ENCODE measurements at places on chromosomes 11 and 22. TPM values are rescaled to one million over a fixed set of nuclear protein-coding genes. Genes with fewer than 3 reads are reported as not detected.
A peak's percentile ranks its signal among the peaks of the same experiment; 100 is the strongest.

DNA sequence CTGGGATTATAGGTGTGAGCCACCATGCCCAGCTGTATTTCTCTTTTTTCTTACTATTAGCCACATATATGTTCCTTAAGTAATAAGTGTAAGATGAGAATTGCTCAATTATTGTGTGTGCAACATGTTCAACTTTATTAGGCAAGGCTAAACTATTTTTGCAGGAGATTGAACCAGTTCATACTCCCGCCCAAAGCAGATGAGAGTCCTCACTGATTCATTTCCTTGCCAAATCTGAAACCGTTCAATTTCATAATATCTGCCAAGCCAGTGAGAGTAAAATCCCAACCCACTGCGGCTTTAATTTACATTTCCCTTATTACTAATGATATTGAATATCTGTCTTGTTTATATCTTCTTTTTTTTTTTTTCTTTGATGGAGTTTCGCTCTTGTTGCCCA is 48.4 kb downstream of the KCNJ4 start:
- no peak for DNase-seq

The RFPL3 gene
- total RNA-seq: not detected

DNA sequence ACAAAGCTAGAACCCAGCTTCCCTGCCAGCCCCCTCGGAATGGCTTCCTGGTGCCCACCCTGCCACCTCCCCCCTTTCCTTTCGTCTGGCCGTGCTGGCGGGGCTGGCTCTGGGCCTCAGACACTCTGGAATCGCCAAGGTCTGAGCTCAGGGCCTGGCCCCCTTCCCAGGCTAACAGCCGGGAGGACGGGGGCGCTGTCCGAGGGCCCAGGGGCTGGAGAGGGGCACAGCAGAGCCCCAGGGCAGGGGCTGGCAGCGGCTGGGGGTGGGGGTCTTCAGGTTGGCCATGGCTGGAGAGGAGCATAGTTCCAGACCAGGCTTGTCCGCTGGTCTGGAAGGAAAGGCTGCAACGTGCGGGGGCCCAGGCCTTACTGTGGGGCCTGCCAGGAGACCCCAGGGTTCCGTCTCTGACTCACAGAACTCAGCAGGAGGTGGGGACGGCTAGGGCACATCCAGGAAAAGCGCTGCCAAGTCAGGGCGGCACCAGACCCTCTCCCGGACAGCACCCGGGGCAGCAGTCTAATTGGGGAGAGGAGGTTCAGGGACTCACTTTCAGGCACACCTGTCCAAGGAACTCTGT is 861 bp upstream of the LTBP3 start:
- DNase-seq: no peak

- peak; percentile 82 for DNase-seq
These were observed 6.7 kb upstream of the AHNAK start for GRCh38 chr11:62553080-62553838.

- DNase-seq: no peak
These were observed 7.4 kb downstream of the SYT13 start for GRCh38 chr11:45278714-45279113.

GRCh38 chr11:119295178-119295577 is 21.8 kb downstream of the MCAM start:
- no peak for DNase-seq
